ENCODE measurements at places on chromosomes 1 and 21.
A peak's percentile ranks its signal among the peaks of the same experiment; 100 is the strongest.

DNA sequence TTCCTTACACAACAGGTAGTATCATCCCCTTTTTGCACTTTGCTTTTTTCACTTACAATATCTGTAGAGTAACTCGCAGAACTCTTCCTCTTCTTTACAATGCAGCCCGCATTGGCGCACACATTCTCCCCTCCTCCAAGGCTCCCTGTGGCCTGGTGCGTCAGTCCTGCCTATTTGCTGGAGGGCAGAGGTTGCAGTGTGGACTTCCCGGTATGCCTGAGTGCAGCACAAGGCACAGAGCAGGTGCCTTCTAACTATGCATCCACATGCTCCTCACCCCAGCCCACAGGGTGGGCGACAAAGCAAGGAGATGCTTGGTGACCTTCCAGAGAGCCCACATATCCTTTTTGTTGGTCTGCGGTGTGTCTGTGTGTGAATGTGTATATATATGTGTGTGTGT lies 53.3 kb downstream of the ARHGEF11 start:
- no peak for DNase-seq

DNA sequence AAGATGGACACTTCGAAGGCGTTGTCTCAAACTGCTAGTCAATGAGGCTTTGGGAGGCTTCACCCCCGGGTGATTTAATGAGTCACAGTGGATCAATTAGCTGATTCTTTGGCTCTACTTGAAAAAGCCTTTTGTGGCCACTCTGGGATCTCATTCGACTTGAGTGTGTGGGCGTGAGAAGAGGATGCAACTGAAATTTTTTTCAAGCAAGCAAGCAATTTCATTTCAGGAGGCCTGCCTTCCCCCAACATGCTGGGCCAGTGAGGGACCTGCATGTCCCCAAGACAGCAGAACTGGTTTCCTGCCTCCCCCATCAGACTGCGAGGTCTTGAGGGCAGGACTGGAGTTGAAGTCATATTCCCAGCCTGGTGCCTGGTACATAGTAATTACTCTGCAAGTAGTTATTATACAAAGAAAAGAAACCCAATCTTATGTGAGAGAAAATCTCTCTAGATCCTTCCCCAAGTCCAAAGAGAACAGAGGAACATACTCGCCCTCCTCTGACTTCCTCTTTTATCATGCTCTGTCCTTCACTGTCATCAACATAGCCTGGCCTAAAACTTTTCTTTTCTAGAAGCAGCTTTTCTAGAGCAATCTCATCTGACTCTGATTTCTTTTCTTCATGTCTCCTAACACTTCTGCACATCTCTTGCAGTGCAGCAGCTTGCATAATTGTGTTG lies 22.7 kb downstream of the SYT6 start:
- no peak for DNase-seq

- DNase-seq: no peak
These were observed 33.0 kb upstream of the EPS8L3 start for GRCh38 chr1:109796484-109797302.

GRCh38 chr1:212267017-212267416 lies 18.2 kb upstream of the PPP2R5A start:
- DNase-seq: no peak

DNA sequence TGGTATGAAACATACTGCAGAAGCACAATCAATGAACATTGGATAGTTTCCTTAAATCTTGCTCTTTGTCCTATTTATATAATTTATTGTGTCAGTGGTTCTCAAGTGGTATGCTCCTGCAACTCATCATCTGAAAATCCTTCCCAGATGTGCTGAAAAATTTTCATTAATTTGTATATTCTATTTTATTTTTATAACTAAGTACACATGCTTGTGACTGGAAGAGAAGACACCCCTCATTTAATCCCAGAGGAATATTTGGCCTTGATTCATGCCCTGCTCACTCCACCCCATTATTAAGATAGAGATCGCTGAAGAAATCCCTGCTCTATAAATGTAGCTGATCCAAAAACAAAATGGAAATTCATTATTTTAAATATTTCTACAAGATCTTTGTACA lies 870.5 kb upstream of the CXADR start:
- DNase-seq: no peak

DNA sequence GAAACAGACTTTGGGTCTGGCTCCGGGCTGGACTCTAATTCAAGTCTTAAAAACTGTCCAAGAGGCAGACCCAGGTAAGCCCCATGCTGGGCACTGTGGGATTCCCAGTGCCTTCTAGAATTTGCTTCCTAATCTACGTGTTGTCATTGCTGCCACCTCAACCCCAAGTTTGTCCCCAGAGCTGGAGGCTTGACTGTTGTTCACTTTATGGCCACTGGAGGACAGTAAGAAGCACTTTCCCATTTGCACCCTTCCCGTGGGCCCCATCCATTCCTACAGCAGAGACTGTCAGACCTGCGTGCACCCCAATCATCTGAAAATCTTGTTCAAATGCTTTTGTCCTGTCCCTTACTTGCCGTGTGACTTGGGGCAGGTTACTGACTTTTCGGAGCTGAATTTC lies 29.4 kb upstream of the VASH2 start:
- DNase-seq: no peak

GRCh38 chr1:42322577-42322976 lies 12.5 kb downstream of the FOXJ3 start:
- DNase-seq: no peak

GRCh38 chr1:204685236-204686006 lies at the start of gene LRRN2:
Gene LRRN2, minus strand, starts transcription at chr1:204685738. Its CDS starts 65,746 bp downstream, at chr1:204619992.
- no peak for DNase-seq

DNA sequence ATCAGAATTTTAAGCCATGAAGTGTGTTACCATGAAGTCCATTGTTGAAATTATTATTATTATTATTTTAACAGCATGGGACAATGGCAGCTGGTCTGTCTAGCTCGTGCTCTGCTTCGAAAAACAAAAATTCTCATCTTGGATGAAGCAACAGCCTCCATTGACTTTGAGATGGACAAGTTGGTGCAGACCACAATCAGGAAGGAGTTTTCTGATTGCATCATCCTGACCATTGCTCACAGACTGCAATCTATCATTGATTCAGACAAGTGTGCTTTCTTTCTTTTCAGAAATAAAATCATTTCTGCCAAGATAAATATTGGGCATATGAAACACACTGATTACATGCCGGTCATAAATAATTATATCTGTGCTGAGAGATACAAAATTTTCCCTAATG lies 21.0 kb downstream of the HSPA13 start:
- no peak for DNase-seq

GRCh38 chr1:63624911-63625310 lies 31.7 kb downstream of the PGM1 start:
- no peak for DNase-seq

DNA sequence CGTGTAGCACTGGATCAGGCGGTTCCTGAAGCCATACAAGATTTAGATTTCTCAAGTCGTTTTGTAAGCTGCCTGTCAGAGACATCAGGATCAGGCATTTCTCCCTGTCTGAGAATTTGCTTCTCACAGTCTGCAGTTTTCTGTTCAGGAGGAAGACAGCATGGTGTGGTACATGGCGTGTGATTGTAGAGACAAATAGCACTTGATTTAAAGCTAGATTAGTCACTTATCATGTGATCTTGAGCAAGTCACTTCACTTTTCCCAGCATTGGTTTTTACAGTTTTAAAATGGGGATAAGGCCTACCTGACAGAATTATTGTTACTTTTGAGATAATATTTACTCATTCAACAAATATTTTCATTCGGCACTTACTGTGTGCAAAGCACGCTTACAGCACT lies 63.3 kb downstream of the AK4 start:
- DNase-seq: no peak

GRCh38 chr1:84271441-84272151 lies 29.9 kb upstream of the SAMD13 start:
- no peak for DNase-seq

DNA sequence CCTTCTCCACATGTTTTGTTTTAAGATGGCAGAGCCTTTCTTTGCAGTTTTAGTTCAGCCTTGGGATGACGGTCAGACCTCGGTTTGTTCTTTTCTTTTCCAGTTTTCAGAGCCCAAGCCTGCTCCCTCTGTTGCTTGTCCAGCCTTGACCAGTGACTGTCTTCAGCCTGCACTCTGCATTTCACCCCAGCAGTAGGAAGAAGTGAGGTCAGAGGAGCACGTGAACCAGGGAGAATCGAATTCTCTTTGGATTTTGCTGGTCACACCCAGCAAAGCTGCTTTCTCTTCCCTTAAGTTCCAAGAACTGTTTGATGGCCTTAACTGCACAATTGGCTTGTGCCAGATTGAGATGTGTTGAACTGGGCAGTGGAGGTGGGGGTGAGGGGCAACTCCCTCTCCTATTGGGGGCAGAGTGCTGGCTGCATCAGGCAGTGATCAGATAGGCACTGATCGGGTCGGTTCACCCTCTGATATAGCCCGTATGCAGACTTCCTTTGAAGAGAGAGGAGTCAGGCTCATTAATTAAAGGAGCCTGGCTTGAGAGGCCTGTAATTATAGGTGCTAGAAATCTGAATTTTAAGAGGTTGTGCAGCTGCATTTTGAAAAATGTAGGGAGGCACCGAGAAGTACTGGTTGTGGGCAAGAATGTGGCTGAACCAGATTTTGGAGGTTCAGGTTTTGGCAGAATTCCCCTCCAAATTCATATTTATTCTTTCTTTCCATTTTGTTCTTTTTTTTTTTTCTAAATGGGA lies 42.4 kb downstream of the PEX14 start:
- no peak for DNase-seq

DNA sequence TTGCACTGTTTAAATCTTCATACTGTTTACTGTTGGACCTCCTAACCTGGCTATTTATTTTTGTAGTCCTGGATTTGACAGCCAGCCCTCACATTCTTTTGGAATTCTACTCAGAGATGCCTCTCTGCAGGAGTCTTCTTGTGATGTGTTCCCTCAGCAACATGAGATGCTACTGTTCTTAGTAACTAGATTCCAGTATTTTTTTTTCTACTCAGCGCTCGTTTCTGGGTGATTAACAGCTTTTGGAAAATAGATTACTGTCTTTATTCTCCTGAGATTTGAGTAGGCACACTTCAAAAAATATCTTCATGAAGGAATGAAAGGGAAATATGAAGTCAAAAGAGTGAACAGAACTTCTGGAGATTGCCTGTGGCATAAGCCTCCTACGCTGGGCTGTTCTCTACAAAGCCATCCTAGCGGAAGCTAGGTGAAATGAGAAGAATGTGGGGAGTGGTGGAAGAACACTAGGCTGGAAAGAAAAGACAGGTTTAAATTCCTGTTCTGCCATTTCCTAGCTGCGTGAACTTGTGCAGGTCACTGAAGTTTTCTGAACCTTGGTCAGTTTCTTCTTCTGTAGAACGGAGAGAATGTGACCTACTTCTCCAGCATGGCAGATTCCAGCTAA lies 75.9 kb downstream of the LRRC8C start:
- no peak for DNase-seq

DNA sequence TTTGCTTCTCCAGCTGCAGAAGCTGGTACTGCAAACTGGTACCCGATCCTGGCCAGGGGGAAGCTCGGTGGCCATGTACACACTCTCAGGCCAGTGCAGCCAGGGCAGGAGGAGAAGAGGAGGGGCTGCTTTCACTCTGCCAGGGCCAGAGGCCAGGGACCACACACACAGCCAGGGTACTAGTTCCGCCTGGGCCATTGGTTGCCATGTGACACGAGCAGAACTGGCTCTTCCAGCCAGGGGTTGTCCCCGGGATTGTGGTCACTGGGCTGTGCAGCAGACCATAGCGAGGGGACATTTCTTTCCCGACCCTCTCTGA lies 3.7 kb upstream of the SHISAL2A start:
- DNase-seq: no peak

- no peak for DNase-seq
These were observed 182.6 kb upstream of the ARHGEF16 start for GRCh38 chr1:3271866-3272265.

DNA sequence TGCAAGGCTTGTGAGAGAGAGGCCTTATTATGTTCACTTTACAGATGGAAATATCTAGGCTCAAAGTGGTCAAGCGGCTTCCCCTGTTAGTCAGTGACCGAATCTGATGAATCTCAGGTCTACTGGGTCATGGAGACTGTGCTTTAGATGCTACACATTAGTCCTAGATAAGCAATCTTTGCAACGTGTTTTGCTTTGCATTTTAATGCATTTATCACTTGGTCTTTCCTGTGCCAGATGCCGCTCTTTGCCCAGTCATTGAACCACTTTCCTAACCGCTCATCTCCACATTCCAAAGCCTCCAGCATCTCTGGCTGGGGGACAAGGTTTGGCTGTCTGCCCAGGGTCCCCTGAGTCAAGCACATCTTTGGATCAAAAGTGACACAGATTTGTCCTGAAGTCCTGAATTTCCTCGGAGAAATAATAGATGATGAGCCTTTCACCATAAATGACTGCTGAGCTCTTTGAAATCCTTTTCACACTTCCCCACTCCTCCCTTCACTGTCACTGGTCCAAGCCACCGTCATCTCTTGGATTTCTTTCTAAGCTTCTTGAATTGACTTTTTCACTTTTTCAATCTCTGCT lies 96.0 kb upstream of the USP24 start:
- no peak for DNase-seq

- no peak for DNase-seq
These were observed 646.0 kb upstream of the TMPRSS15 start for GRCh38 chr21:19049567-19049966.

DNA sequence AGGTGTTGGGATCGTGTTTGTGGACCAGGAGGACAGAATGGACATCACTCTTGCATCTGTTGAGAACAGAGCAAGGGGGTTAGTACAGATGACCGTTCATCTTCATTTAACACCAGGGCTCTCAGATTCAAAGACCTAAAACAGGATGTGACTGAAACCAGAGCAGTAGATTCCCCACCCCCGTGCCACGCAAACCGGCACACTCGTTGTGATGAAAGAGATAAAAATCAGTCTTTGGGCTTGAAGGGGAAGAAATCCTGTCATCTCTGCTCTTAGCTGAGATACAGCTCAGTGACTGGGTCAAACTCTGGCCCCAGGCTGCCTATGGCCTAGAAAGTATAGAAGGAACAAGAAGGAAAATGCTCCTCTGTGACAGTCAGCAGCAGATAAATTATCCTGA lies 146.2 kb upstream of the KRTAP19-8 start:
- peak; percentile 63 for DNase-seq

GRCh38 chr1:42923367-42924081 lies 35.1 kb downstream of the SLC2A1 start:
- no peak for DNase-seq

Measured in stimulated activated CD8-positive, alpha-beta memory T cell treated with anti-CD3 and anti-CD28 coated beads, Interleukin-15, amount 100 ng/mL, for 4 hours (primary cell).